ENCODE measurements at places on chromosomes 13 and 19.

- DNase-seq = no peak
These were observed 9.9 kb downstream of the PLEKHJ1 start for GRCh38 chr19:2226051-2226839.

DNA sequence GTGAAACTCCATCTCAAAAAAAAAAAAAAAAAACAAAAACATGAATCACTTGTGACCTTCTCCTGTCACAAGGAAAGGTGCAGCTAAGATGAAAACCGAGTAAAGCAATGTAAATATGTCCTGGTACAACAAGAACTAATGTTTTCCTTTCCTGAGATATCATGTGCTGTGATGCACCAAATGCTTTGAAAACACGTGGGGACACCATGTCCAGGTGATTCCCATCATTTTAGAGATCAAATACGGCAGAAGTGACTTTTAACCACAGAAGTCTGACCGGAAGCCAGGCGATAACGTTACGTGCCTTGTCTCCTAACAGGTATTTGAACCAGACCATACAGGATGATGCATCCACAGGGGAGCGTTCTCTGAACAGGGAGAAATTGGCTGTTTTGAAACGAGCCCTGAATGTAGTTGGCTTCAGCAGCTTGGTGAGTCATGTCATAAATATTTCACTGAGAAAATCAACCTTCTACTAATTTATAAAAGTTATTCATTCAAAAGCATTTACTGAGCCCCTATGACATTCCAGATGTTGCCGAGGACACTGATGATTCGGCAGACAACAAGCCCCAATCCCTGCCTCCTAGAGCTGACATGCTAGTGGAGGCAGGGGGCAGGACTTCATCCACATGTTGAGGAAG, 328.1 kb downstream of the MYO16 start:
- peak; percentile 60 for DNase-seq

DNA sequence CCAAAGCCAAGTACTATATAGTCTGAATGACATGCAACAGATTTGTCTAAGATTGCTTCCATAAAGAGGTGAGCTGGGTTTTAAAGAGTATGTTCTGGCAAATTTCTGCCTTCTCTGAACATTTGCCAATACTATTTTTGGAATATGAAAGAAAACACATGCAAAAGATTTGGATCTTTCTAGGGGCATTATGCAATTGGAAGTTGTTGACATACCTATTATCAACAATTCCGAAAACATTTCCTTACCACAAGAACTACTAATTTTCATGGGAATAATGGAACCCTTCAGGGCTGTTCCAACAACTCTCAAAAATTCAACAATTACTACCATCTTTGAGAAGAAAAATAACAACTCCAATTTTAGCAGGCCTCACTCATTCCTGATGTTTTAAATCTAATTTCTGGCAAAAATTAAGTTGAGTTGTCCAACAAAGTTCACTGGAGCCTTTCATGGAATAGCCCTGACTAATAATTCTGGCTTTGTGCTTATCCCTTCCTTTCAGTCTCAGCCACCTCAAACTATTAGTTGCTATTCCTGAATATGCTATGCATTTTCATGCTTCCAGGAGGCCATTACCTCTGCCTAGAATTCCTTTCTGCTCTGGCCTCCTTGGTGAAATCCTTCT, 250.0 kb downstream of the RGCC start:
- DNase-seq = peak; percentile 62

DNA sequence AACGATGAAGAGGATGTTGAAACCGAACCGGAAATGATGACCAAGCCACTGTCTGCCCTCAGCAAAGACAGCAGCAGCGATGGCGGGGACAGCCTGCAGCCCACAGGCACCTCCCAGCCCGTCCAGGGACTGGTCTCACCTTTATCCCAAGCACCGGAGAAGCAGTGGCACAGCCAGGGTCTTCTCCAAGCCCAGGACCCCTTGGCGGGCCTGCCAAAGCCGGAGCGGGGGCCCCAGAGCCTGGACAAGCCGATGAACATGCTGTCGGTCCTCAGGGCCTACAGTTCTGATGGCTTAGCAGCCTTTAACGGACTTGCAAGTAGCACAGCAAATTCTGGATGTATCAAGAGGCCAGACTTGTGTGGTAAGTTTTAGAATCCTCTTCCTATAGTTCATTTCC, 177.0 kb downstream of the ZNF536 start:
- DNase-seq = no peak

GRCh38 chr19:2740314-2740656, 468 bp upstream of the SLC39A3 start:
- DNase-seq = no peak
